ENCODE measurements at places on chromosomes 4 and X.
A peak's percentile ranks its signal among the peaks of the same experiment; 100 is the strongest.

- peak; percentile 5 for DNase-seq
Measured at GRCh38 chr4:78880874-78881492, 58.3 kb downstream of the PAQR3 start.

- no peak for DNase-seq
Measured at GRCh38 chr4:173057901-173058300, 110.7 kb upstream of the GALNT7 start.

- DNase-seq, result no peak
Measured at GRCh38 chr4:176034936-176035335, 30.7 kb upstream of the WDR17 start.

- no peak for DNase-seq
Measured at GRCh38 chr4:166493924-166494345, 620.9 kb downstream of the TLL1 start.

GRCh38 chr4:2070421-2071251 lies 11.5 kb downstream of the NAT8L start:
- DNase-seq, result no peak

GRCh38 chr4:159188646-159189045 lies 85.8 kb downstream of the RAPGEF2 start:
- no peak for DNase-seq

DNA sequence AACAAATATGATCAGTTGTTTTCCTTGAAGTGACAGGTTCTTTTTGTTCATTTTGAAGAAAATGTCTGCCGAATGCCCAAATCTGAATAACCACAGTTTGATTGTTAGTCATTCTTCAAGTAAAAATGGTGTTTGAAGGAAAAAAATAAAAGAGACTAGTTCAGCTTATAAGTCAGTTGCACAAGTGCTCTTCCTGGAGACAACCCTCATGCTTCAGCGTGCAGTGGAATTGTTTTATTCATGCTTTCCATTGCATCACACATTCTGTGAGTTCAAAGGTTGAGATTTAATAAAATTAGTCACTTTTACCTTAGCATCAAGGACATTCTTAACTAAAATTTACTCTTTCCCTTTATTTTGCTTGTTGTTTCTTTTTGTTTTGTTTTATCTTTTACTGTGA lies 404.9 kb downstream of the ZNF674 start:
- no peak for DNase-seq

- no peak for DNase-seq
Measured at GRCh38 chr4:89549907-89550306, 242.3 kb upstream of the GPRIN3 start.

DNA sequence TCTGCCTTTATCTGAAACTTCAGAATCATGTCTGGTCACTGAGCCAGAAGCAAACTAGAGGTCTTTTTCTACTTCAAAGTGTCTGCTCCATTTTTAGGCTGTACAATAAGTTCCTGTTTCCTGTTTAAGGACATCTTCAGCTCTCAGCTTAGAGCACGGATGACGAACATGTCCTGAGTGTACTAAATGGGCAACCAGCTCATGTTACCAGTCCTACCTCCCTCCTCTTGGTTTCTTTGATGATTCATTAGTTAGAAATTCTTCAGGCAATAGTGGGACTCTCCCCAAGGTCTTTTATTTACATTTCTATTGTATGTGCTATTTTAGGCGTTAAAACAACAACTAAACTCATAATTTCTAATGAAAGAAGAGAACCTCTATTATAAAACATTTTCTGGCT lies 58.0 kb downstream of the ENPEP start:
- no peak for DNase-seq

DNA sequence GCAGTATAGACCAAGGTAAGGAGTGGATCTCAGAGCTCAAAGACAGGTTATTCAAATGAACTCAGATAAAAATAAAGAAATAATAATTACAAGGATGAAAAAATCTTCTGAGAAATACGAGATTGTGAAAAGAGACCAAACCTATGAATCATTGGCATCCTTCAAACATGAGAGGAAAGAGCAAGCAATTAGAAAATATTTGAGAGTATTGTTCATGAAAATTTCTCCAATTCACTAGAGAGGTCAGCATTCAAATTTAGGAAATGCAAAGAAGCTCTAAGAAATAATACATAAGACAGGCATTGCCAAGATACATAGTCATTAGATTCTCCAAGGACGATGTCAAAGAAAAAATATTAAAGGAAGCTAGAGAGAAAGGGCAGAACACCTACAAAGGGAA lies 93.5 kb upstream of the GALNTL6 start:
- no peak for DNase-seq

- DNase-seq, result peak; percentile 67
Measured at GRCh38 chrX:136747003-136747986, 33.4 kb downstream of the ARHGEF6 start.
